ENCODE measurements at places on chromosomes 2 and 18.

GRCh38 chr18:741931-742512, 29.6 kb upstream of the ENOSF1 start:
- peak; percentile 61 for DNase-seq

DNA sequence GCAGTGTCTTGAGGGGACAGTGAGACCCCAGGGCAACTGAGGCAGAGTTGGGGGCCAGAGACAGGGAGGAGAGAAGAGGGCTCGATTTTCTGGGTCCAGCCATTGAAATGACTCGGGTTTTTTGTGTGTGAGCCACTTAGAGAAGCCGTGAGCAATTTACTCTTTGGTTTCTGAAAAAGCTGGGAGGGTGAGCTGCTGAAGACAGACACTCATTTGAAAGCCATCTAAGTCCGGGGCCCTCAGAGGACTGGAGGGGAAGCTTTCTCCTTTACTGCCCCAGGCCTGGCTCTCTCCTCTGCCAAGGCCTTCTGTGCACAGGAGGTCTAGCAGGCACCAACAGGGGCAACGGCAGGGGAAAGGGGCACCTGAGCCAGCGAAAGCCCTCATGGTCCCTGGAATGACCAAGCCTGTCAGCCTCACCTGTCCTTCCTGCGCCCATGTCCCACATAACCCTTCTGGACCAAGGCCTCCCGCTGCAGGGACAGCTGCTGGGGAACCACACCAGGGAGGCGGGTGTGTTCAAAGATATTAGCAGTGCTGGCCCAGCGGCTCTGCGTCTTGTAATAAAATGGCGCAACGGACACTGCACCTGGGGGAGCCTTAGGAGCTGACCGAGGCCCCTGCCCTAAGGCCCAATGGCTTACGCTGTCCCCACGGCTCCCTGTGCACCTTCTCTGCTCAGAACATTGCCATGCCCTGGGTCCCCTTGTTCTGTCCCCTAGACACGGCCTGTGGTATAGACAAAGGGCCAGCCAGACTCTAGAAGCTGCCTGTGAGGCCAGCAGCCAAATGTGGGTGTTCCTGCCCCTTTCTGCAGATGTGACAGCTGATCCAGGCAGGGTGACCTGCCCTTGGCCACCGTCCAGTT, 45.8 kb downstream of the HS6ST1 start:
- no peak for DNase-seq

DNA sequence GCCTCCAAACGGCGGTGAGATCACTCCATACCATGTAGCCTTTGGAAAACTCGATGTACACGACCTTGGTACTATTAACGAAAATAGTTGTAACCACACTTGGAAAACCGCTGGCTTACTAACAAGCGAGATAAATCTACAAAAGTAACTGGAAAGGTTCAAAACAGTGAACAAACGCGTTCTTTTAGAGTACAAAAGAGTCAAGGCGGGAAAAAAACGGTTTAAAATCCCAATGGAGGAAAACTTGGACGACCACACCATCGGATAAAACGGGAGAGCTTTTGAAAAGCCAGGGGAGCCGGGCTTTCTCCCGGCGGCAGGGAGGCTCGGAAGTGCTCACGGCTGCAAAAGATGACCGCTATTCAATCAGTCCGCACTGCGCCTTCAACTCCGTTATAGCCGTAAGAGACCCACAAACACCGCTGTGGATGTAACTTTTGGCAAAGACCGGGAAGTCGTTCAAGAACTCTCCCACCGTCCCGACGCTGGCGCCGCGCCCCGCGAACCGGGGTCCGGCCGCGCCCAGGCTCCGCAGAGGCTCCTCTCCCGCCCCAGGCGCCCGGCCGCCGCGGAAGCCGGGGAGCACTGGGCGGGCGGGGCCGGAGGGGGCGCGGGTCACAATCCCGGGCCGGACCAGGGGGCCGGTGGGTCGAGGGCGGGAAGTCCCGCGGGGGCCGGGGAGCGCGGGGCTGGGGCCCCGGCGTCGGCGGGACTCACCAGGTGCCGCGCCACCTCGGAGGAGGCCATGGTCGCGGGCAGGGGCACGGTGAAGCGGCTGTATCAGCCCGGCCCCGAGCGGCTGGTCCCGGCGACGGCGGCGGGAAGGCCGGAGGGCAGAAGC, 465 bp downstream of the SEPTIN10 start:
- DNase-seq: peak; percentile 53

DNA sequence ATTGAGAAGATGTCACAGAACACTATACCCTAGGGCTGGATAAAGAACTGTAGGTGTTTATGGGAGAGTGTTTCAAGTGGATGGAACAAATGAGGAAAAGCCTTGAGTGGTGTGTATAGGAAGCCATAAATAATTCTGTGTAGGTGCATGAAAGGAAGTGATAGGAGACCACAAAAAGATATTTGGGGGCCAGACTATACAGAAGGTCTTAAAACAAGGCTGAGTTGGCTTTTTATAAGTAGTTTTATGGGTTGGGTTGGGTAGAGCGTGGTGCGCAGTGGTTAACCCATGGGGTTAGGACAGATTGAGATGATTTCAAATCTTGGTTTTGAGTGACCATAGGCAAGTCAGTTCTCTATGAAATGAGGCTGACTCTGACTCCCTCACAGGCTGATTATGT, 110.5 kb downstream of the PKP4 start:
- no peak for DNase-seq

DNA sequence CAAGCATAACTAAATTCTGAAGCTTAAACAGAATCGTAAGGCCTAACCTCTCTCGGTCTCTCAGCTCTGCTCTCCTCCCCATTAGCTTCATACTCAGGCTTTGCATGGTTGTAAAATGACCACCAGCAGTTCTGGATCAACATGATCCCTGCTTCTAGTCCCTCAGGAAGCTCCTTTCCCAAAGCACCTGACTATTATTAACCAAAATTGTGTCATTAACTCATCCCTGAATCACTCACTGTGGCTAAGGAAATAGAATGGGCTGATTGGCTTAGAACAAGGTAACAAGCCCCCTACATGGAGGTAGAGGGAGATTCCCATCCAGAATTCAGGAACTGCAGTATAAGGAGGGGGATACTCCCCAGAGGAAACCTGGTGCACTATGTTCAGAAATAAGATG, 448.3 kb downstream of the ARHGAP15 start:
- no peak for DNase-seq

DNA sequence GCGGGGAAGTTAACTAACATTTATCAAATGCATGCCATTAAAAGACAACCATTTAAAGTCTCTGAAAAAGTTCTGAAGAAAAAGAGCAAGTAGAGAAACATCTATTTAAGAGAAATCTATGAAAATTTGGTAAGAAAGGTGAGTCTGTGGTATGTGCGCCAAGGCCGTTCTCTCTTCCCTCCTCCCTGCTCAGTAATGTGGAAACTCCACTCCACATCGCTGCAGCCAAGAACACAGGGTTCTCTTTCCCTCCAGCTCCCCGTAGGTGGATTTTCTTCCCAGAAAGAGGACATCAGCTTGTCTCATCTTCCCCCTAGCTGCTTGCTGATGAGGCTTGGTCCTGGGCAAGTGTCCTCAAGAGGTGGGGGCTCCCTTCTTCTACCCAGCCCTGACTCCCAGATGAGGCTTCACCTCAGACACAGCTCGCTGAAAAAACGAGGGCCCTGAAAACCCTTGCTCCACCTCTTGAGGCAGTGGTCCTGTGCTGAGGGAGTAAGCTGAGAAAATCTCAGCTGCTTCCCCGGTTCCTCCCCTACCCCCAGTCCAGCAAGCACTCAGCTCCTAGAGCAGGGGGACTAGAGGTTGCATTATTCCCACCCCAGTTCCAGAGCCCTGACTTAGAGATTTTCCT, 45.8 kb upstream of the PTPRM start:
- DNase-seq: no peak

DNA sequence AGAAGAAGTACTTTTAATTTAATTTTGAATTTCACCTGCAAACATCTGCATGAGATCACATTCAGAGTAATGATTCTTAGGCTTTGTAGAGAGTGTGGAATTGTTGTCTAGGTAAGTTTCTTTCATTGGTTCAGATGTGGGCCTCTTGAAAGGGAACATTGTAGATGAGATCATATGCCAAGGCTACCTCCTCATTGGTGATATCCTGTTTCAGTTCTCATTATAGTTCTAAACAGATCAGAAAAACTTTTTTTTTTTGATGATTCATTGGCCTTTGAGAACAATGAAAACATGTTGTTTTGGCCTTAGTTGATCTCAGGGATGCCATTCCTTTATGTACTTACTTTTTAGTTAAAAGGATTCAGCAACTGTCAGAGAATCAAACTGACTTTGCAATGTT, 44.5 kb downstream of the EML6 start:
- no peak for DNase-seq

- DNase-seq: no peak
Observed at GRCh38 chr2:30031184-30031583, 109.8 kb upstream of the ALK start.

GRCh38 chr2:85761-86160, 39.5 kb upstream of the FAM110C start:
- DNase-seq: no peak

- DNase-seq: no peak
Observed at GRCh38 chr18:75696391-75696790, 268.9 kb upstream of the SMIM21 start.

- DNase-seq: no peak
Observed at GRCh38 chr2:19751631-19752030, 150.2 kb downstream of the TTC32 start.

GRCh38 chr2:25184254-25184653, 15.9 kb upstream of the POMC start:
- peak; percentile 28 for DNase-seq

- no peak for DNase-seq
Observed at GRCh38 chr18:58124475-58124874, 80.4 kb downstream of the NEDD4L start.

GRCh38 chr2:29420999-29421782, 306.0 kb downstream of the CLIP4 start:
- no peak for DNase-seq

GRCh38 chr18:8707556-8708300, 2.4 kb downstream of the MTCL1 start:
- peak; percentile 10 for DNase-seq

GRCh38 chr2:219294356-219295351, 14.5 kb downstream of the PTPRN start:
- DNase-seq: peak; percentile 88

DNA sequence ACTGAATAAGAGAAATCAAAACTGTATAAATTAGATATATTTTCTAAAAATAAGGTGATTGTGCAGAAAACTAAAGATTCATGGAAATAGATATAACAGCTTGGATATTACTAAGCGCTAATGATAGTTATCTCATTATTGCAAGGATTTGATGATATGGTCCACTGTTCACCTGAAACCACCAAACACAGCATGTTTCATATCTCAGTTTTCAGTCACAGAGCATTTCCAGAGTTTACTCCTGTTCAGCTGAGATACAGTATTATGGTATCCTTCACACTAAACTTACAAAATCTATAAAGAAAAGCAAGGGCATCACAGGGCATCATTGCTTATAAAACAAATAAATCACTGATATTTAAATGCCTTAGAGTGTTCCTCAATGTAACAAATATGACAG, 591.6 kb downstream of the ERBB4 start:
- DNase-seq: no peak

DNA sequence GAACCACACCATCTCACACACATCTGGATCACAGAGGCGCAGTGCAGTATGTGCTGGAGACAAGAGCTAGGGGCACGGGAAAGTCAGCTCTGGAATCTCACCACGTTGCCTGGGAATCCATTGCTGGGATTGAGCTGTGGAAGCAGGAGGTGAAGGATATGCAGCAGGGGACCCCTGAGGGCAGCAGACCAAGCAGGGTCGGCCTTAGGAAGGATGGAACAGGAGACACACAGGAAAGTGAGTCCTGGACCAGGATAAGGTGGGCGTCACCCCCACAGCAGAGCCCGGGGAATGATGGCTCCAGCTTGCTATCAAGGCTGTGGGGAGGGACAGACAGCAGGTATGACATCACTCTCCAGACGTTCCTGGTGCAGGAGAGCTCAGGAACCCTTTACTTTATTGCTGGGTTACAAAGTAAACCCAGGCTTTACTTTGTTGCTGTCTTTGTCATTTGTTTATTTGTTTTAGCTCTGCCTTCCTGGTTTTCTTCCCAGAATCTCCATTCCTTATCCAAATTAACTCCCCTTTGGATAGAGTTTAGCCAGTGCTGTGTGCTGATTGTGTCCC, 329.8 kb upstream of the MYT1L start:
- no peak for DNase-seq

DNA sequence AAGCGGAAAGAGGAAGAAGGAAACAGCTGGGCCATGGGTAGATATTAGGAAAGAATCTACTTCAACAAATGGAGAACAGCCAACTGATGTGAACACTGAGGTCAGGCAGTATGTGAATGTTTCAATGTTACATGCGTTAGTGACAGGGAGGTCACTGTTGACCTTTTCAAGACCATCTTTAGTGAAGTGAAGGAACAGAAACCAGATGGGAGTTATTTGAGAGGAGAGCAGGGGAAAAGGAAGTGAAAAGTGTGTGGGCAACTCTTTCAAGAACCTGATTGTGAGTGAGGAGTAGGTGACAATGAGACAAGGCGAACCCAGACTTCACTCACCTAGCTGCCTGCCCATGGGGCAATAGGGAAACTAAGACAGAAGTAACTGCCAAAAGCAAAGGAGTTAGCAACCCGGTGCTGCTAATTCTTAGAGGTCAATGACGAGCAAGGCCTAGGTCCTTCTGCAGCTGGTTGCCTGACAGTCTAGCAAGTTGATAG, 67.0 kb downstream of the SP3 start:
- DNase-seq: no peak

DNA sequence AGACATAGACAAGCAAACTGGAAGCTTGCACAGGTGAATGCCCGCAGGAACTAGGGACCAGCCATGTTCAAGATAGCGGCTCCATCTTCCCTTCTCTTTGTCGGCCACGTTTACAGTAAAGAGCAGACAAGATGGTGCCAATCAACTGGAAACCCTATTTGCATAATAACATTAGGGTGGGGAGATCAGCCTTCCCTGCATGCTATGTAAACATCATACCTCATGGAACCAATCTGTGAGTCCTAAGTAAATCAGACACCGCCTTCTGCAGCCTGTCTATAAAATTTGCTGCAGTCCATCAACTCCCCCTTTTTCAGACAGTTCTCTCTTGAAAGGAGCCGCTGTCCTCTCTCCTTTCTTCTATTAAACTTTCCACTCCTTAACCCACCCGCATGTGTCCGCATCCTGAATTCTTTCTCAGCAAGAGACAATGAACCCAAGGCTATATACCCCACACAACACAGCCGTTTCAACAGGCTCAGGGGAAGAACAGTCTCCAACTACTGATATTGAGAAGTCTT, 384.4 kb downstream of the EIPR1 start:
- DNase-seq: no peak

DNA sequence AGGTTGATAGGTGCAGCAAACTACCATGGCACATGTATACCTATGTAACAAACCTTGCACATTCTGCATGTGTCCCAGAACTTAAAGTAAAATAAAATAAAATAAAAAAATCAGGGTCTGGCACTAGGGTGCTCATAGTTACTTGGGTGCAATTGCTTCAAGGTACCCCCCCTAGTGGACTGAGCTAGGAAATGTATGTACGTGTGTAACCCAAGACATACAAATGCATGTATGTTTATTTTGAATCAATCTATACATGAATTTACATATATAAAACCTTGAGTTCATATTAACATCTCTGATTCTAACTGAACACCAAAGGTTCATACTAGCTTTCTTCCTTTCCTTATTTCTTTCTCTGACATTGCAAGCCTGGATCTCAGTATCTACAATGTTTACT, 51.5 kb downstream of the USP37 start:
- peak; percentile 26 for DNase-seq

GRCh38 chr2:8406271-8406670, 275.6 kb upstream of the ID2 start:
- DNase-seq: no peak

All from HT-29 (cell line).